Hematopoietic multipotent progenitor cell (in vitro differentiated cells): ENCODE measurements at places on chromosomes 3 and 15. TPM values are rescaled to one million over a fixed set of nuclear protein-coding genes. Genes with fewer than 3 reads are reported as not detected.

The PLD1 gene
- 4.8 TPM for total RNA-seq

The XCR1 gene
- not detected for total RNA-seq

The UCN2 gene
- under 0.01 TPM for total RNA-seq

The CHRNA3 gene
- not detected for total RNA-seq

The ADAMTSL3 gene
- under 0.01 TPM for total RNA-seq

The COLQ gene
- 0.81 TPM for total RNA-seq

The HGD gene
- total RNA-seq = not detected

The LMAN1L gene
- 0.27 TPM for total RNA-seq

The MELTF gene
- 11.8 TPM for total RNA-seq

The ZNF445 gene
- total RNA-seq = 10.5 TPM

The CISH gene
- 17.8 TPM for total RNA-seq

The EPHA3 gene
- total RNA-seq = not detected

The ABCF3 gene
- 53.9 TPM for total RNA-seq

The CASR gene
- total RNA-seq = under 0.01 TPM

The LAMB2 gene
- 78.9 TPM for total RNA-seq

The PLA2G4D gene
- total RNA-seq = not detected

The GOLGA6D gene
- under 0.01 TPM for total RNA-seq

The MAGEL2 gene
- total RNA-seq = 0.27 TPM

The FAM107A gene
- total RNA-seq = under 0.01 TPM

The SFMBT1 gene
- total RNA-seq = 1.9 TPM

The DISP2 gene
- total RNA-seq = 0.54 TPM

The RBP2 gene
- total RNA-seq = not detected

The TTC23 gene
- total RNA-seq = 4.6 TPM

The DUOXA1 gene
- total RNA-seq = under 0.01 TPM

The OR5K2 gene
- total RNA-seq = not detected

The TMEM158 gene
- under 0.01 TPM for total RNA-seq

The CHSY1 gene
- total RNA-seq = 23.4 TPM

The CCR4 gene
- 0.27 TPM for total RNA-seq
